Chondrocyte (in vitro differentiated cells): ENCODE measurements at places on chromosomes 5 and 9. TPM values are rescaled to one million over a fixed set of nuclear protein-coding genes. Genes with fewer than 3 reads are reported as not detected.
A peak's percentile ranks its signal among the peaks of the same experiment; 100 is the strongest.

DNA sequence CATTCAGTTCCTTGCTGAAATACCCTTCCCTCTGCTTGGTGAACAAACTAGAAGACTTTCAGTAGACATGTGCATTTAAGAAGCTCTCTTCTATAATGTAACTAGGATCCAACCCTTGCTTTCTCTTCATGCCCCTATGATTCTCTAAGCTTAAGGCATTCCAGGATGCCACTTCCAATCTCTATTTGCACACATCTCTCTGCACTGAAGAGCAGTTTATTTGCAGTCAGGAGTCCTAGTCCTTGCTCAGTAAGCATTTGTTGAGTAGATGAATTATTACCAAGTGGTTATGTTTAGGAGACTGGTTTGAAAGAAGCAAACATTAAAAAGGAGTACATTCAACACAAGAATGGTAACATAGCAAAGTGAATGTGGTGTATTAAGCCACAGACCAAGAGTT lies 274.2 kb upstream of the KLF9 start:
- no peak for DNase-seq

- DNase-seq, result no peak
Observed at GRCh38 chr9:97500263-97500662, 1.2 kb upstream of the TMOD1 start.

Gene C9orf50
- total RNA-seq, result 0.30 to 0.39 TPM (median 0.38 TPM) in 3 replicates

DNA sequence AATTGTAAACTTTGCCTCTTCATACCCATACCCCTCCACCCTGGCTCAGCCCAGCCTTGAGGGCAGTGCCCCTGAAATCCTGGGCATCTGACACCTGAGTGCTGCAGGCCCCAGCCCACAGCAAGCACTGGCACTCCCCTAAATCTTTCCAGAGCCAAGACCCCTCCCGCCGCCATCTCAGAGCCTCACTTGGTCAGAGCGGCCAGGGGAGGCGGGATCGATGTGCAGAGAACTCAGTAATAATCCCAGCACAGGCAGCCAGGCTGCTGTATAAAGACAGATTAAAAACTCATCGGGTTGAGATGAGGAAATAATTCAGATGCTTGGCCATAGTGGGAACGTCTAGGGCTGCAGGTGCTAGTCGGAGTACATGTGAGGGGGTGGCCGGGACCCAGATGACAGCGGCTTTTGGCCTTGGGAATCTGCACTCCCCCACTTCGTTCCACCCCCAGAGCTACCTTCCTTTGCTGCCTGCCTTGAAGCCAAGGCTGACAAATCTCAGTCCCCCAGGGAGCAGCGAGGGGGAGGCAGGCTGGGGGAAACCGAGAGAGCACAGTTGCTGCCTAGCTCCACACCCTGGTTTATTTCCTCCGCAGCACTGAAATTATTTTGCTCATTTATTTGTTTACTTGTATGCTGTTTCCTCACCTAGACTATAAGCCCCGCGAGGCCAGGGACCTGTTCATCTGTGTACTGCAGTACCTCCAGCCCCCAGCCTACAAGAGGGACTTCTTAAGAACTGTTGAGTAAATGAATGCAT lies 19.5 kb upstream of the ARAP3 start:
- no peak for DNase-seq

GRCh38 chr9:89853931-89854330 lies 249.1 kb downstream of the GADD45G start:
- DNase-seq, result no peak

Gene PAPPA
- 143 to 222 TPM (median 219 TPM) in 3 replicates for total RNA-seq

DNA sequence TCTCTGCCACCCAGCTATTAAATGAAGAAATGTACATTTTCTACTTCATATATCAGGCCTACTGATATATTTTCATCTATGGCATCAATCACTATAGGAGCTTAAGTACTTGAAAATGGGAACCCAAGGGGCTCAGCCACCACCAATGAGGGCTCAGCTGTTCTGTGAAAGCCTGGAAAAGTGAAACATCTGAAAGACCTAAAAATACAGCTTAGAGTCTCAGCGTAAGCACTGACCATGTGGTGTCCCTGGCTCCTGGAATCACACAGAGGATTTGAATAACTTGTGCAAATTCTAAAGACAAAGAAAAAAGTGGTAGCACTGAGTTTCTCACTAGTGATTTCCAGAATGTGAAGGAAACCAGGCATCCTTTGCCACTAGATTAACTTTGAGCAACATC lies 64.5 kb downstream of the PTPRD start:
- DNase-seq, result no peak

DNA sequence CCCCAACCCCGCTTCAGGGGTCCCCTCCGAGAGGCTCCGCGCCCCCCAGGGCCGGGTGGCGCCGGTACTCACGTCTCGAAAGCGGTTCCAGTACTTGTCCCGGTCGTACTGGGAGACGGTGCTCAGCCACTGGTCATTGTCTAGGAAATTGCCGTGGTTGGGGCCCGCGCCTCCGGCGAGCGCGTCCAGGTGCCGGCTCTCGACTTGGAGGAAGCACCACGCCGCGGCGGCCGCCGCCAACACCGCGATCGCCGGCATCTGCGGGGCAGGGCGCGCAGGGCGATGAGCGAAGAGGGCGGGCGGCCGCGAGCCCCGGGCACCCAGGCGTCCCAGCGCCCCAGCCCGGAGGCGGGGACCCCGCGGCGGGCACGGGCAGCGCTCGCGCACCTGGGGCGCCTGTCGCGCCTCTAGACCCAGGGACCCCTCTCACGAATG lies 808 bp downstream of the SPOCK1 start:
- no peak for DNase-seq

Gene ABO
- 0.17 TPM in 1 of 3 replicates, not detected in the others for total RNA-seq

Gene AGXT2
- total RNA-seq, result not detected in 3 replicates

- DNase-seq, result no peak
Observed at GRCh38 chr9:105296877-105297287, 52.4 kb downstream of the SLC44A1 start.

Gene QRFP
- not detected in 3 replicates for total RNA-seq

DNA sequence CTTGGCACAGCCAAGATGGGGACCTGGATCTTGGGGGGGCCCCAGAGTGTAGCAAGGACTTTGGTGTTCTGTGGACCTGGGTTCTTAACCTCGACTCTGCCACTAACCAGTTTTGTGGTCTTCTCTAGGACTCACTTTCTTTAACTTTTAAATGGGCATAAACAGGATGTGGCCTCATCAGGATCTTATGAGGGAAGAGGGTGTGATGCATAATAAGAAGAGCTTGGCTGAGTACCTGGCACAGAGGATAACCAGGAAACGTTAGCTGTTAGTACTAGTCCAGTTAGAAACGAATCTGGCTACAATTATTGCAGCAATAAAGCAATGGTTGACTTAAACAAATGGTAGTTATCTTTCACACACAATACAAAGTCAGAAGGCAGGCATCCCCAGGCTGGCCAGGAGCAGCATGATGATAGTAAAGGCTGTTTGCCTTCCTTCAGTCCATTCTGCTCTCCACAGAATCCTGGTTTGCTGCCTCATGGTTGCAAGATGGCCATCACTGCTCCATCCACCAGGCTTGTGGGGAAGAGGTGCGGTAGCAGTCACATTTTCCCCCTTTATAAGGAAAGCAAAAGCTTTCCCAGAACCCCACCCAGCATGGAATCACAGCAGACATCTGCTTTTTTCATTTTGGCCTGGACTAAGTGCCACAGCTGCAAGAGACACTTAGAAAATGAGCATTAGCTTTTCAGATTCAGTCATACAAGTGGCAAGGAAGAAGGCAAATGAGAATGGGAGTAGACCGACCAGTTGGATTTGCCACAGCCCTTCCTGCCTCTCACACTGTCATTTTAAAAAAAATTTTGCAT lies 225.0 kb downstream of the AOPEP start:
- DNase-seq, result no peak

- DNase-seq, result no peak
Observed at GRCh38 chr9:91712811-91713210, 237.2 kb downstream of the ROR2 start.

DNA sequence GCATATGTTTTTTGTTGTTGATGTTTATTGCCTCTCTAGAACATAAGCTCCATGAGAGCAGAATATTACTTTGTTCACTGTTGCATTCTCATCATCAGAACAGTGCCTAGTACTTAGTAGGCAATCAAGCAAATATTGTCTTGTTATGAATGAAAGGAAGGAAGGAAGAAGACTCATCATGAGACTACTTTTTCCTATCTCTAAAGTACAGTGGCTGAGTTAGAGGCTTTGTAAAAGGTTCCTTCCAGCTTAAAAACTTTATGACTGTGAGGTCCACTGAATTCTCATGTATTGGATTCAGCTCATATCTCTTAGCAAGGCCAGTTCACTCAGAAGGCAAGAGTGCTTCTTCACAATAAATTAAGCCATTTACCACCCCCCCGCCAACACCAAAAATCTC lies 171.8 kb upstream of the NR3C1 start:
- no peak for DNase-seq

DNA sequence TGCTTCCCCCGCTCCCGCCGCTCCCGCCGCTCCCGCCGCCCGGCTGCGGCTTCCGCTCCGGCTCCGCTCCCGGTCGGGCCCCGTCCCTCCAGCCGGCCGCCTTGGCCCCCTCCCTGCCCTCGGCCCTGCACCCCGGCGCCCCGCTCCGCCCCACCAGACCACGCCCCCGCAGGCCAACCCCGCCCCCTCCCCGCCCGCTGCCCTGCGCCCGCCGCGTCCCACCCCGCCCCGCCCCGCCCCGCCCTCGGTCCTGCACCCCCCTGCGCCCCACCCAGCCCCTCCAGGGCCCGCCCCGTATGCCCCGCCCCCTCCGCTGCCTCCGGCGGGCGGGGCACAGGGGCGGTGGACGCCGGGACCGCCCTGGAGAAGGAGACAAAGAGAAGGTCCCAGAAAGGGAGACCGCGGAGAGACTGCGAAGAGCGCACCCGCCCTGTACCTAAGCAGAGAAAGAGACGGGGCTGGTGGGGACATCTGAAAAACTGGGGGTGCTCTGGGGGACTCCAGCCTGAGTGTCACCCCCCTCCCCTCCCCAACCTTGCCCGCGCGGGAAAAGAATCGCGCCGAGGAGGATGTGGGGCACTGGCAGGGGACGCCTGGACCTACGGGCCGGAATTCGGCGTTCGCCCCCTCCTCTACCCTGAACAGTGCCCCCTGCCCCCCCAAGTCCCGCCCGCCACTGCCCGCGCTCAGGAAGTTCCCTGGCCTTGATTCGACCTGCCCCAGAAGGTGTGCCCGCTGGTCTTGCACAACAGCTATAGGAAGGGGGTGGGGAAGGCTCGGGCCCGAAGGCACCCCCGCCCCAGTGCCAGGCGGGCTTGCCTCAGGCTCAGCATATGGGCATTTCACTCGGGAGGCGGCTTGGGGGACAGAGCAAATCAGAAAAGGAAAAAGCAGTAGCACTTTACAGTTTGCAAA lies 42.8 kb upstream of the STXBP1 start:
- DNase-seq, result no peak

DNA sequence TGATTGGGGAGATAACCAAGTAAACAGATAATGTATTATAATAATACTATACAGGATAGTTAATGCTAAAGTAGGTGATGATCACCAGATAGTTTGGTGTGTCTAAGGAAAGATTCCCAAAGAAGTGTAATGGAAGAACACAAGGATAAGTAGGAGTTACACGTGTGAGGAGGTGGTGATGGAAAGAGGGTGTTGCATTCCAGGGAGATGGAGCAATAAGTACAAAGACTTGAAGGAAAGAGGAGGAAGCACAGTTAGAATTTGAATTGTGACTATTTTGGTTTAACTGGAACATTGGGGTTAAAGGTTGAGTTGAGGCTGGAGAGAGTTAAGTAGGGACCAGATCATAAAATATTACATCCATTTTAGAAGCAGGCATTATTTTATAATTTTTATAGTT lies 76.9 kb downstream of the IPO11 start:
- no peak for DNase-seq

Gene TTC16
- total RNA-seq, result not detected in 3 replicates

DNA sequence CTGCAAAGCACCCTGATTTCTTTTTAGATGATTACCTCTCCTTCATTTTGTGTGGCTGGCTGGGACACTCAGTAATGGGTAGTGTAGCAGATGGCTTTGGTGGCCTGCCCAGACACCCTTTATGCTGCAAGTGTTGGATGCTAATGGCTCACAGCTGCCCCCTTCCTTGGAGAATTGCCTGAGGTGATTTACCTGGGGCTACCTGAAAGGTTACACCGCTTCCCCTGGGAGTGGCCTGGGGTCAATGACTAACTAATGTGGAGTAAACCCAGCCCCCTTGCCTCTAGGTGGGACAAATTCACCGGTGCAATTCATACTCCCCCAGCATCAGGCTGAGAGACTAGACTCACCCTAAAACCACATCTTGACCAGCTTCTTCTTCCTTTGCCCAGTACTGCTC lies 23.5 kb upstream of the HAND1 start:
- DNase-seq, result no peak

Gene SKP1
- total RNA-seq, result 248 to 338 TPM (median 256 TPM) in 3 replicates

Gene FGF10
- total RNA-seq, result not detected in 3 replicates

DNA sequence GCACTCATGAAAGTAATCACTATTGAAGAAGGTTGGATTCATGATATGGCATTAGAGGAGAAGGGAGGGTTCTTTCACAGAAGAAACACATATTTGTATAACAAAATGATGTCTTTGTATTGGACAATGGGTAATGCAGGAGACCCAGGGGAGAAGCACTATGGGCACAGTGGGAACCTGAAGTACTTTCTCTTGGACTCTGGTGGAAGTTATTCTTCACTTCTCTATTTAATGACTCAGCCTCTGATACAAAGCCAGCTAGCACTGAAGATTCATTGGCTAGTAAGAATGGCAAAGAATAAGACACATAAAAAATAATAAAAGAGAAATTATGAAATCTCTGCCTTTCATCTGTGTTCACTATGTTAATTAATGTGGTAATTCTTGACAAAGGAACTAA lies 149.9 kb upstream of the PRR16 start:
- no peak for DNase-seq

Gene CYLC2
- not detected in 3 replicates for total RNA-seq

Gene MELK
- 9.5 to 12.6 TPM (median 10.4 TPM) in 3 replicates for total RNA-seq

DNA sequence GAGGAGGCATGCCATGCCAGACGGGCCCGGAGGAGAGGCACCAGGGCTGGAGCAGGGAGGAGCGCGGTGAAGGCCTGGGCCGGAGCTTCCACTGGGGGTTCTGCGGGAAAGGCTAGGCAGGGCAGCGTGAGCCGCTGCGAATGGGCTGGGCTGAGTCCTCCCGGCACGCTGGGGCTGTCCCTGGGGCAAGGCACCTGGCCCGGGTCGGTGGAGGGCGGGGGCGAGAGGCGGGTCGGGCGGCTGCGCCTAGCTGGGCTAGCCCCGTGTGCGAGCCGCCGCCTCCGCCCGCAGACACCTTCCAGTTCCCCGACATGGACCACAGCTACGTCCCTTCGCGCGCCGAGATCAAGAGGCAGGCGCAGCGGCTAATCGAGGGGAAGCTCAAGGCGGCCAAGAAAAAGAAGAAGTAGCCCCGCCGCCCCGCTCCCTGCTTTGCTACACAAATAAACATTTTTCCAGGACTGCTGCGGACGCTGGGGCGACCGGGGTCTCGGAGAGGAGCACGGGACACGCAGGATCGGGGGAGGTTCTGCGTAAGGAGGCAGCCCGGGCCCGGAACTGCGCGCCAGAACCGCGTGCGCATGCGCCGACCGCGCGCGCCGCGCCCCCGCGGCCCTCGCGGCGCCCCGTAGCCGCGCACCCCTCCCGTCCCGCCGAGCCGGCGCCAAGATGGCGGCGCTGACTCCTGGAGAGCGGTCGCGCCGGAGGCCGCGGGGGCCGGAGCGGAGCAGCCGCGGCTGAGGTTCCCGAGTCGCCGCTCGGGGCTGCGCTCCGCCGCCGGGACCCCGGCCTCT lies at the start of gene RABL6:
TSS of gene RABL6 (plus strand) at position 668 of the 794 bp plus-strand sequence. CDS start 249 bp downstream, outside the sequence.
- DNase-seq, result peak; percentile 88

- DNase-seq, result no peak
Observed at GRCh38 chr5:135546912-135547311, 11.1 kb upstream of the NEUROG1 start.
